ENCODE measurements at places on chromosomes 7 and 10.

GRCh38 chr7:97174303-97174702, 56.8 kb downstream of the SDHAF3 start:
- DNase-seq: no peak

DNA sequence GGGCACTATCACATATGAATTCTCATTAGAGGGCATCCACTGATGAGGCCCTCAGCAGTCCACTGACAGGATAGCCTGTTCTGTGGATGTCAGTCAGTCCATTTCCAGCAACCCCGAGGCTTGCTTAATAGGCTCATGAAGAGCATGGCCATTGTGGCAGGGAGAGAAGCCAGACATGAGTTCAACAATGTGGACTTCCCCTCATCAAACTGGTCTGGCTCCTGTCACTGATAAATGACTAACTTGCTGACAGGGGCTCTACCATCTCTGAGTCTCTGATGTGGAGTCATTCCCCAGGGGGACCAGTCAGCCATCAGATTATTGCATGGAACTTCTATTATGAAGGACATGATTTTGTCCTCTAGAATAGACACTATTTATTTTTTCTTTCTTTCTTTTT, 19.8 kb upstream of the TRIL start:
- no peak for DNase-seq

GRCh38 chr7:27124096-27124901, 6.3 kb downstream of the HOXA4 start:
- DNase-seq: no peak

GRCh38 chr10:121838931-121839330, 88.9 kb downstream of the ATE1 start:
- DNase-seq: no peak

DNA sequence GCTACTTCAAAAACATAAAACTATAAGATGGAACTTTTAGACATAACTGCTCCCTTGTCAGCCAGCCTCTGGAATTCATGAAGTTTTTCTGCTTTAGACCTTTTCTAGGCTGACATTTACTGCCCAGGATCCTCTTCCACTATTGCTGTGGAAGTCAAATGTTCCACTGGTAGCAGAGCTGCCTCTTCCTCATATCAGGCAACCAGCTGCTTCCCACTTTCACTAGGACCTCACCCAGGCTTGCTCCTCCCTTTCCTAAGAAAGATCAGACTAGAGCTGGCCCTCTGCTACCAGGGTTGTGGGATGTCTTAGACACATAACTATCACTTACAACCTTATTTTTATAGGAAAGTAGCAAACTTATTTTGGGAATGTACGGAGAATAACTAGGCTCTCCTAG, 121.5 kb downstream of the CTTNBP2 start:
- no peak for DNase-seq

DNA sequence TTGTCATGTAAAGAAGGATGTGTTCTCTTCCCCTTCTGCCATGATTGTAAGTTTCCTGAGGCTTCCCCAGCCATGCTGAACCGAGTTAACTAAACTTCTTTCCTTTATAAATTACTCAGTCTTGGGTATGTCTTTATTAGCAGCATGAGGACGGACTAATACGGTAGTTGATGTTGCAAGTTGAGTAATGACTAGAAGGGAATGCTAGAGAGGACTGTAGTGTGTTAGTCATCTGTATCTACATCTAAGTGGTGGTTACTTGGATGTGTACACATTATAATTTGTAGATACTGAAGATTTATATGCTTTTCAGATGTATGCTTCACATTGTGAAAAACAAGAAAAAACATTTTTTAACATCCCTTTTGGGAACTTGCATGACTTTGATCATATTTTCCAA, 244.6 kb downstream of the POLR1F start:
- no peak for DNase-seq

GRCh38 chr7:30142710-30143109, 7.9 kb downstream of the MTURN start:
- no peak for DNase-seq

- DNase-seq: no peak
Observed at GRCh38 chr7:75650681-75651080, 88.1 kb downstream of the HIP1 start.

DNA sequence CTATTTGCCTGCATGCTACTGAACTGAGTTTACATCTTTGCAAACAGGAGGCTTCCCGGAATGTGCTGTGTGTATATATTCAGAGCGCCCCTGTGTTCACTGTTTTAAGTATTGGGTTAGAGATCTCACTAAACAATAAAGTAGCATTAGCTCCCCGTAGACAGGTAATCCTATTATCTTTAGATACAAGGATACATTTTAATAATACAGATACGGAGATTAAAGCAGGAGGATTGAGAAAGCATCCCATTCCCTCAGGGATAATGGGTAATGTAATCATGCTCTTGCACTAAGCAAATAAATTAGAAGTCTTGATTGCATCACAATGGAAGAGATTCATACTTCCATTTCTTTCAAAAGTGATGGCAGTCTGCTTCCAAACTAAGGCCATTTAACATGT, 809.0 kb downstream of the NRG3 start:
- no peak for DNase-seq

DNA sequence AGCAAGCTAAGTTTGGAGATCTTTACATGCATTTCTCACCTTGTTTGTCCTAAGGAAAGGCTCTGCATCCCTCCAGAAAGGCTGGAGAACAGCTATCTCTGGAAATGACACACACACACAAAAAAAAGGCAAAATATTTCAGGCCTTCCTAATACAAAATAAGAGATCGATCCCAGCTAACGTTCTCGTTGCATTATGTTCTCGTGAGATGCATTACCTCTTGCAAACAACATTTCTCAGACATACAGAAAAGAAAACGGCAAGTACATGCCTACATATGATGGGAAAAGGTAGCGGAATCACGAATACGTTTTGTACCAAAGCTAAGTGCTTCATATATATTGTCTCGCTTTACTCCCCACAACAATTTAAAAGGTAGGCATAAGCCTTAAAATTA, 488 bp downstream of the MTERF1 start:
- DNase-seq: no peak

DNA sequence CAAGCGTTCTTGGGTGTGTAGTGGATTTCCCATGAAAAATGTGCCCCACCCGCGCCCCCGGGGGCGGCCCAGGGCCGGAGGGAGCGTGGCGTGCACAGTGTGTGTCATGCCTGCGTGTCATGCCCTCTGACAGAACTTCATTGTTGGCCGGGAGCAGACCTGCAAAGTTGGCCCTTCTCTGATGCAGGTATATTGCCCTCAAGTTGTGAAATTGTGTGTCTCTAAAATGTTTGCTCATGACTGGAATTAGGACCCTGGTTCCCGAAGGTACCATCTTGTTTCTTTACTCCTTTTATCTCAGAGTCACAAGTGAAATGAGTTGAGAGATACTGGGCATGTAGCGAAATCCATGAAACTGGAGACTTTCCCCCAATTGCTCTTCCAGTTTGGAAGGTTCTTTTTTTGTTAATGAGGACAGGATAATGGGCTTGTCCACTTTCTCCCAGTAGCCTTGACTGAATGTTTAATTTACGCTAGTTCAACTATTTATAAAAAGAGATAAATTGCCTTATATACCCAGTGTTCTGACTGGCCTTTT, 26.2 kb downstream of the ADK start:
- peak; percentile 63 for DNase-seq

Data from activated naive CD4-positive, alpha-beta T cell treated with Interleukin-2 at 50 U/mL for 16 hours (primary cell).